Cerebellum (tissue), 4 donors: ENCODE measurements at places on chromosomes 7 and 10. TPM values are rescaled to one million over a fixed set of nuclear protein-coding genes. Genes with fewer than 3 reads are reported as not detected.

GRCh38 chr7:139494835-139495579 lies 11.5 kb upstream of the KLRG2 start:
- DNase-seq = no peak

- DNase-seq = no peak
These were observed 18.7 kb downstream of the SEC24C start for GRCh38 chr10:73762915-73763314.

DNA sequence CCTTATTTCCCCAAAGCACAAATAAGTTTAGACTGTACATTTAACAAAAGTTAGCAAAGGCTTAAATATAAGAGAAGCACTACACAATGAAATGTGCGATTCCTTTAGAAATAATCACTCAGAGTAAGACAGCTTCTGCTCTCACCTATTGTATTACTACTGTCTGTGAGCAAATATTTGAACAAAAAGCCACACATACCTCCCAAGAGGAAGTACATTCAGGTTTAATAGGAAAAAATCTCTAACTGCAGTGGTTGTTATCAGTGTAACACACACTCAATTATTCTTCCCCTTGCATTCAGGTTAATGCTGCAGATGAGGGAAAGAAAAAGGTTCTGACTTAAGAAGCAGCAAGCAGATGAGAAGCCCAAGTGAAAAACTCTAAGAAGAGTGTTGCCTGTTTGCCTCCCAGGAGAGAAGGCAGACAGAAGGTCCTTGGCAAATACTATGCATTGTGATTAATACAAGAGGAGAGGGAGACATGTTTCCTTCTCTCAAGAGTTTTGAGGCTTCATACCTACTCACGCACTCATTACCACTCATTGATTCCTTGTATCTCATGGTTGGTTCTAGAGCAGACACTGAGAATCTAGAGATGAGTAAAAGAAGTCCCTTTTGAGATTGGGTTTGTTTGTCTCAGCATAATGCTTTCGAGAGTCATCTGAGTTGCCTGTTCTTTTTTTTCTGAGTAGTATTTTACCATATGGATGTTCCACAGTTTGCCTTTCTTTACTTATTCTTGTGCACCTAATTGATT lies 13.6 kb downstream of the GIMAP4 start:
- DNase-seq = no peak

DNA sequence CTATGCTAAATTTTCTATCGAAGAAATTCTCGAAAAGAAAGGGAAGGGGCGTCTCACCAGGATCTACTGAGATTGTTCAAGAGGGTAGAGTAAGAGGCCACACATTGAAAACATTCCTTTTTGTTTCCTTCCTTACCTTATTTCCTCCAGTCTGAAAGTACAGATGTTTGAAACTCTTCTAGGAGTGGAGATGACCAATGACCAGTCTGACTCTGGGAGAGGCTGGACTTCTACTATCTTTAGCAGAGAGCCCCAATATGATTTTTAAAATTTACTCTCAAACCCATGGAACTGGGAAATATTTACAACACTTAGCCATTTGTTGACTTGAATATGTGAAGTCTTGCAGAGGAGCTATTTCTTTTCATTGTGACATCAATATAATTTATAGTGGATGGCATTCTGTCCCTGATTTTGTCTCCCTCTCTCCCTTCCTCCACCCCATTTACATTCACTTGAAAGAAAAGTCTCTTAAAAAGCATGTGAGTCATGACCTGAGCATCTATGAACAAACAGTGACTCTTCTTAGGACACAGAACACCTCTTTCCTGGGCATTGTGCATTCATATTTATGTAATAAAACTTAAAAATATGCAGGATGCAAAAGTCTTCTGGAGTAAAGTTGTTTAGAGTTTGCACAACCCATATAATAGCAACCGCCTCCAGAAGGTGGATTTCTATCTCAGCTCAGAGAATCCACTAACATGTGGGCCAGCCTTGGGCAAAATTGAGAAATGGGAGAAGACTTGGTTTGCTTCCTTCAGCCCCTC lies 31.2 kb upstream of the BMPER start:
- no peak for DNase-seq

- no peak for DNase-seq
These were observed 36.6 kb downstream of the ADCY1 start for GRCh38 chr7:45610660-45611299.

GRCh38 chr7:111012799-111013675 lies 77.9 kb upstream of the LRRN3 start:
- no peak for DNase-seq

- DNase-seq = no peak
These were observed 273.7 kb downstream of the SKAP2 start for GRCh38 chr7:26590709-26591108.

DNA sequence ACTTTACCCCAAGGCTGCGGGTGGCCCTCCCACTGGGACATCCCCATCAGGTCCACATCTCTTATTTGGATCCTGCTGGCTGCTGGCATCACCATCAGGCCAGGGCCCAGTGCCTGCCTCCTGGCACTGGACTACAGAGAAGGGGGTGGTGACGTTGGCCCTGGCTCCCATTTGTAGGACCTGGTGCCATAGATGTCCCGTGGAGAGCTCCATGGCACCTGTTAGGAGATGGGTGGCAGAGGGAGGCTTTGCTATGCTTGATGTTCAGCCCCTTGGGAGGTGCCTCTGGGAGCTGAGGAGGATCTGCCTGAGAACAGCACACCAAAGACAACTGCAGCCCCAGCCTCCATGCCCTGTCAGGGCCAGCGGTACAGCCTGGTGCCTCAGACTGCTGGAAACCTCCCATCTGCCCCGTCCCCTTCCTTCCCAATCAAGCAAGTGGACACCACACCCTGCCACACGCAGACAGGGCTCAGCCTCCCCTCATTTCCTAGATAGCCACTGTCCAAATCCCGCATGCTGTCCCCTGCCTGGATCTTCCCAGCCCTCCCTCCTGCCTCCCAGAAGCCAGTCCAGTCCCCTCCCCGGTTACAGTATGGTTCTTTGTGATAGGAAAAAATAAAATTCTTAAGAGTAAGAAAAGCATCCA lies 230.0 kb upstream of the GRB10 start:
- DNase-seq = no peak

DNA sequence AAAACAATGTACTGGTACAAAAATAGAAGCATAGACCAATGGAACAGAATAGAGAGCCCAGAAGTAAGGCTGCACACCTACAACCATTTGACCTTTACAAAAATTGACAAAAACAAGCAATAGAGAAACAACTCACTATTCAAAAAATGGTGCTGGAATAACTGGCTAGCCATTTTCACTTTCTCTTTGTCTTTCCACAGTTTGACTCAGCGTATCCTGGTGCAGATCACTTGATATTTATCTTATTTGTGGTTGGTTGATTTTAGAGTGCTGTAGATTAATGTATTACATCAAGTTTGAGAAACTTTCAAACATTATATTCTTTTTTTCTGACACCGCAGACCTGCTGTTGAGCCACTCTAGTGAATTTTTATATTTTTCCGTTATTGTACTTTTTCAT lies 381.4 kb downstream of the DGKB start:
- DNase-seq = no peak

DNA sequence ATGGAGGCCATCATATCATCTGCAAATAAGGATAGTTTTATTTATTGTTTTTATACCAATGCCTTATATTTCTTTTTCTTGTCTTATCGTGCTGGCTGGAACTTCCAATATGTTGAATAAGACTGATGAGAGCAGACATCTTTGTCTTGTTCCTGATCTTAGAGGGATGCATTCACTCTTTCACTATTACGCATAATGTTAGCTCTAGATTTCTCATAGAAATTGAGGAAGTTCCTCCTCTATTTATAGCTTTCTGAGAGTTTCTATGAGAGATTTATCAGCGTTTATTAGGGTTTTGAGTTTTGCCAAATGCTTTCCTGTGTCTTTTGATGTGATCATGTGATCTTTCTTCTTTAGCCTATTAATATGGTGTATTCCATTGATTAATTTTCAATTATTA lies 49.3 kb downstream of the COL28A1 start:
- DNase-seq = no peak

GRCh38 chr7:137443616-137444015 lies 100.1 kb upstream of the PTN start:
- no peak for DNase-seq

DNA sequence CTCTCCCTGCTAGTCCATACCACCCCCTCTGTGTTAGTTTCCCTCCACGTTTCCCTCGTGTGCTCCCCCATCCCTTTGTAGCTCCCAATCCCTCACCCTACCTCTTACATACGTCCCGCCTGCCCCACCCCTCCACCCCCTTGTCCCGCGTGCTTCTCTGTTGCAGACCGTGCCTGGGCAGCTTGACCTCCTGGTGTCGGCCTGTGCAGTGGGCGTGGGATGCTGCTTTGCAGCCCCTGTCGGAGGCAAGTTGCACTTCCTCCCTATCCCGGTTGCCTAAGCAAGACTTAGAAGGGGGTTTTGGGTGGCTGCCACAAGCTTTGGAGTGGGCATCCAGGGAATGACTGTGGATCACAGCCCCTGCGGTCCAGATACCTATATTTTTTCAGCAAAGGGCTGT lies 7.7 kb downstream of the CLCN1 start:
- no peak for DNase-seq

DNA sequence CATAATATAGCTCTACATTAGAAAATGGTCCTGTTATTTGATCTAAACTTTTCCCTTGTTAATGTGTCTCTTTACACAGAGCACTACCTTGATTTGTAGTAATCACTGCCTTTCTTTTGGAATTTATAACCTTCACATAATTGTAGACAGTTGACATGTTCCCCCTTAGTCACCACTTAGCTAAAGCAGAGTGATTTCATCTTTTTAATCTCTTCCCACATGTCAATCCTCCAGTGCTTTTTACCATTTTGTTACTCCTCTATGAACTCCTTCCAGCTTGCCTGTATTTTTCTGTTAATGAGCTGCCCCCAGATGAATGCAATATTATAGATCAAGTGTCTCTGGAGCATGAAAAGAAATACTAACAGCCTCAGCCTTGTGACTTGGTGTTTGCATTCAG lies 2.6 kb upstream of the PPP1R3A start:
- DNase-seq = no peak

DNA sequence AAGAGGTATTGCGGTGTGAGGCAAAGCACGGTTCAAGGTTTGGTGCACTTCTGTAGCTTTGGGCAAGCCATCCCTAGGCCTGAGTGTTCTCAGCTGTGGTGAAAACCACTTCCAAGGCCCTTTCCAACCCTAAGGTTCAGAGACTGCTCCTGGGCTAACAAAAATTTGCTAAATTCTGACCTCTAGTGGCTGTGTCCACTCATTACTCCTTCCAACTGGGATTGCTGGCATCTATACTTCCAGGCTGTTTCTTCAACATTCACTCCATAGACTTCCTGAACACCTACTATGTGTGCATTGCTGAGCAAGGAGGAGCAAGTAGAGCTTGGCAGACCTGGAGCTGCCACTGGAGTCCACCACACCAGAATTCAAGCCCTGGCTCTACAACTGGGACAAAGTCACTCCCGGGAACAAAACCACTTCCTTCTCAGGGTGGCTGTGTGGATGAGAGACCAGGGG lies 29.3 kb upstream of the SH3PXD2A start:
- DNase-seq = peak; percentile 73

DNA sequence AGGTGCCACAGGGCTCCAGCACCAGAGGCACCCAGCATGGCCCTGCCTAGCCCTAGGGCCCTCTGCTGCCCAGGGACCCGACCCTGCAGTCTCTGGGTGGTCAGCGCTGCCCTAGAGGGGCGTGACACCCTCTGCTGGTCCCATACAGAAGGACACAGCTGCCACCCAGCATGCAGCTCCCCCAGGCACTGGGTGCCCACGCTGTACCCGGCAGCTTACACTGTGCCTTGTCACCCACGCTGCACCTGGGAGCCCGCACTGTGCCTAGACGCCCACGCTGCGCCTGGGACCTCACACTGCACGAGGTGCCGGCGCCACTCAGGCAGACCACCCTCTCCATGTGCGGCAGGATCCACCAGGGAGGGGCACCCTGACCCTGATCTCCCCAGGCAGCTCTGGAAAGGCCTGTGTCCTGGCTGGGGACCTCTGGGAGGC lies 55.2 kb downstream of the PWWP2B start:
- no peak for DNase-seq

- no peak for DNase-seq
These were observed 57.6 kb upstream of the USP6NL start for GRCh38 chr10:11668847-11669610.

DNA sequence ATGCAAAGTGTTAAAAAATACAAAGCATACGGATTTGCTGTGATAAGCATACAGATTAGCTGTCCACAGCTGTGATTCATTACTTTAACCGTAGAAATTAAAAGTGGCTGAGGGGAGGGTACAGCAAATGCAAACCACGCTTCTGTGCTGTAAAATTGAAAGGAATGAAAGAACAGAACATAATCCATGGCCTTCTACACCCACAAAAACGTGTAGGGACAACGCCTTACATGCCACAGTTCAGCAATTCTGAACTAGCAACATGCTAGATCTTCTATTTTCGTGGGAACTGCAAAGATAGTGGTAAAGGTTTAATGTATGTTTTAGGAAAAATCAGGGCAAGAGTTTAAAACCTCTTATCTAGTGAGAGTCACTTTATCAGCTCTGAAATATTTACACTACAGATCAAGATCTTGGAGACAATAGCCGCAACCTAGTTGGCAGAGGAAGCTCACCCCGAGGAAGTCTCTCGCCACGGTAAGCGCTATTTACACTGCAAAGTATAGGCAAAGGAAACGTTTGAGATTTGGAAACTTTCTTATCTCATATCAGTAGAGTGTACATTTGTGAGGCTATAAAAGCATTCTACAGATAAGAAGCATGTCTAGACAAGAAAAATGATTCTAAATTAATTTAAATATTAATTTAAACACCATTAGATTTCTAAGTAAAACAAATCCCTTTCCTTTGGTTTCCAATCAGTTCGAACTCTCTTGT lies 193.6 kb downstream of the MLLT10 start:
- no peak for DNase-seq

GRCh38 chr7:38186593-38187314 lies 8.7 kb downstream of the STARD3NL start:
- DNase-seq = no peak

DNA sequence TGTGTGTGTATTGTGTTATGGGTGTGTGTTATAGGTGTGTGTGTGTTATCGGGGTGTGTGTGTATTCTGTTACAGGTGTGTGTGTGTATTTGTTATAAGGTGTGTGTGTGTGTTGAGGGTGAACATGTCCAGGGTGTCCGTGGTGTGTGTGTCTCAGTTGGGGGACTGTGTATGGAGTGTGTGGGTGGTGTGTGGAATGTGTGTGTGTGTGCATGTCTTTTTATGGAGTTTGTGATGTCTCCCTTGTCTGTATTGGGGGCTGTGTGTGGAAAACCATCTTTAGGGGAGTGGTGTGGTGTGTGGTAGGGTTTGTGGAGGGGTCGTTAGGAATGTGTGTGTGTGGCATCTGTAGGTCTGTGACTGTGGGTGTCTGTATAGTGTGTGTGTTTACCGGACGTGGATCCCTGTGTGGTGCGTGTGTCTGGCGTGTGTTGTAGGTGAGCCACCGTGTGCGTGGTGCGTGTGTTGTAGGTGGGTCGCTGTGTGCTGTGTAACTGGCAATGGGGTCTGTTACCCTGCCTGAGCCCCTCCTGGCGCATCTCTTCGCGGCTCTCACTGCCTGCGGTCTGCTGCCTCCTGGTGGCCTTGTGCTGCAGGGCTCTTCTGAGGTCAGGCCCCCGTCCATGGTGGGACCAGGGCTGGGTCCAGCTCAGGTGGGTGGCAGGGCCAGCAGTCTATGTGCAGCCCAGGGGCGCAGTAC lies 61.7 kb downstream of the PALD1 start:
- peak; percentile 25 for DNase-seq

The OR9A2 gene
- total RNA-seq = 2.6 TPM

The MBL2 gene
- total RNA-seq = not detected

The ABCC2 gene
- 0.73 TPM for total RNA-seq

The LIPK gene
- not detected for total RNA-seq
